Right cardiac atrium (tissue), 5 donors: ENCODE measurements at places on chromosomes 4 and X. TPM values are rescaled to one million over a fixed set of nuclear protein-coding genes. Genes with fewer than 3 reads are reported as not detected.

Gene DGKK
- total RNA-seq, result not detected

Gene PAGE4
- total RNA-seq, result not detected

Gene SLIT2
- total RNA-seq, result 10.4 TPM

Gene MAGEE1
- total RNA-seq, result 3.8 TPM

Gene DCAF12L1
- total RNA-seq, result not detected

Gene NHS
- total RNA-seq, result 1.6 TPM

Gene CLGN
- 81.3 TPM for total RNA-seq

Gene ESX1
- total RNA-seq, result not detected

Gene ARAP2
- total RNA-seq, result 9.4 TPM

Gene CCDC158
- total RNA-seq, result 2.0 TPM

Gene OPN1LW
- total RNA-seq, result not detected

Gene CDKL5
- 11.2 TPM for total RNA-seq

Gene TSPAN6
- total RNA-seq, result 10.2 TPM
